ENCODE measurements at places on chromosomes 6 and 20. TPM values are rescaled to one million over a fixed set of nuclear protein-coding genes. Genes with fewer than 3 reads are reported as not detected.

- H3K4me3 ChIP-seq = no peak overlapping the region
- no peaks in the 10 kb centered on the region for H3K36me3 ChIP-seq
- DNase-seq = no peak
- no peak overlapping the region for H3K27ac ChIP-seq
Measured at GRCh38 chr6:113719064-113719463, 138.1 kb upstream of the MARCKS start.

DNA sequence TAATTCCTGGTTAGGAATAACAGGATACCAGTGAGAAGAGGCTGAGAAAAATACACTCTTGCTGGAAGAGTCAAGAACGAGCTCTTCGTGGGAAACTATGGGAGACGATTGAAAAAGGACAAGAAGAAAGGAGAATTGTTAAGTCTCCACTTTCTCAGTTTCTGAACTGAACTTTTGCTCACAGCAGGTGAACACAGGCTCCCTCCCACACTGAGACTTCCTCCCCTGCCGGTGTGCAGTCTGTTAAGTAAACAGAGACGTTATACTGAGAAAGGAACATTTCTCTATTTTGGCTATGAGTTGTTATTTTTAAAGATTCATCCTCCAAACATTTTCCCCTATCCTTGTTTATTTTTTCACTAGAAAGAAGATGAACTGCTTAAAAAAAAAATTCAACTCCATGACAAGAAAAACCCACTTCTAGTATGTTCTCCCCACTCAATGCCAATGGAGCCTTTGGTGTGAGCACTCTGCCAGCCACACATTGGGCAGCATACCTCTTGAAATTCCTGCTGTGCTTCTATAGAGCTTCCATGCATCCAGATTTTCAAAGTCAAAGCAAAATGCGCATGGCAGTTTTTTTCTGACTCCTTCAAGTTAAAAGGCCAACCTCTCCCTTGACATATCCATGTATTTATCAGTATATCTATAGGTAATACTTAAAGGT, 250.5 kb downstream of the ESR1 start:
- H3K4me1 ChIP-seq = no peaks in the 10 kb centered on the region
- H3K27ac ChIP-seq = no peak overlapping the region
- no peaks in the 10 kb centered on the region for H3K27me3 ChIP-seq
- no peak for DNase-seq
- no peaks in the 10 kb centered on the region for H3K36me3 ChIP-seq
- H3K4me3 ChIP-seq = no peak overlapping the region

The SH3BGRL2 gene
- 34.1 TPM for total RNA-seq

The PTPRK gene
- total RNA-seq = 44.8 TPM

- H3K4me1 ChIP-seq = no peaks in the 10 kb centered on the region
- H3K27me3 ChIP-seq = no peaks in the 10 kb centered on the region
- DNase-seq = no peak
- no peak overlapping the region for H3K27ac ChIP-seq
Measured at GRCh38 chr6:149289966-149290365, 27.5 kb upstream of the TAB2 start.

GRCh38 chr20:17262786-17263185, 35.9 kb downstream of the PCSK2 start:
- no peaks in the 10 kb centered on the region for H3K36me3 ChIP-seq
- no peaks in the 10 kb centered on the region for H3K27me3 ChIP-seq
- no peak for DNase-seq

GRCh38 chr6:71446057-71446456, 157.4 kb downstream of the OGFRL1 start:
- no peak overlapping the region for H3K4me3 ChIP-seq
- peaks cover 4% of the 10 kb centered on the region for H3K4me1 ChIP-seq
- H3K27ac ChIP-seq = no peak overlapping the region
- no peaks in the 10 kb centered on the region for H3K36me3 ChIP-seq

- H3K36me3 ChIP-seq = no peaks in the 10 kb centered on the region
- no peak overlapping the region for H3K27ac ChIP-seq
- DNase-seq = no peak
- no peaks in the 10 kb centered on the region for H3K4me1 ChIP-seq
- H3K27me3 ChIP-seq = no peaks in the 10 kb centered on the region
Measured at GRCh38 chr6:81553216-81553615, 199.3 kb downstream of the TENT5A start.

DNA sequence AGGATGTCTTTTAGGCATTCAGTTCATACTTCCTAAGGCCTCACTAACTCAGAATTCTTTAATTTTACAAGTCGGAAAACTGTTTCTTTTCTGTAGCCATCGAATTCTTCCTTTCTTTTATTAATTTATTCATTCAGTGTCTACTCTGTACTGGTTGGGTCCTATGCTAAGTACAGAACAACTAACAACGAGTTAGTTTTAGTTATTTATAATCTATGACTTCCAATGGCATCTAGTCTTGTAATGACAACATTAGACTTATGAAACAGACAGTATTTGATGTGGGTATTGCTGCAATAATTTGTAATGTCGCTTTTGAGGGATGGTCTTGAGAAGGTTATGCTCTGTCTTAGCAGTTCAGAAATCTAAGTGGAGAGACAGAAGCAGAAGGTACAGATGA, 55.3 kb upstream of the TINAG start:
- no peaks in the 10 kb centered on the region for H3K36me3 ChIP-seq
- H3K27ac ChIP-seq = no peak overlapping the region
- no peak overlapping the region for H3K4me3 ChIP-seq

- H3K4me1 ChIP-seq = no peaks in the 10 kb centered on the region
- H3K27ac ChIP-seq = no peak overlapping the region
- H3K4me3 ChIP-seq = no peak overlapping the region
- no peak for DNase-seq
- no peaks in the 10 kb centered on the region for H3K27me3 ChIP-seq
Measured at GRCh38 chr6:48568856-48569255, 457.9 kb upstream of the PTCHD4 start.

The RAMACL gene
- total RNA-seq = 2.8 TPM

DNA sequence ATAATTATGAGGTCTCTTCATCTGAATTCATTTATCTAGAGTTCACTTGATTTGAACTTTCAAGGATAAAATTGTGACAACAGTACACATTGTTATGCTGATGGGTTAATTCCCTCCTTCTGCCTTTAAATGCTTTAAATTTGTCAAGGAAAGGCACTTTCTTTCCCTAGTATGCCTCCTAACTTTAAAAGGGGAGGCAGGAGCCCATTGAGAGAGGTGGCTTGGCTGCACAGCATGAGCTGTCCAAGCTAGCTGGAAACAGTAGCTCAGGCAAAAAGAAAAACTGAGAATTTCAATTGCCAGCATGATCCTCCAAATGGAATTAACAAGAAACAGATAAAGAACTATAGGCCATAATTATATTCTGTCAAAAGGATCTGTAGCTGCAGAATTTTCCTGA, 243.3 kb upstream of the GRIK2 start:
- no peak overlapping the region for H3K4me3 ChIP-seq
- H3K4me1 ChIP-seq = no peaks in the 10 kb centered on the region
- H3K27ac ChIP-seq = no peak overlapping the region
- no peaks in the 10 kb centered on the region for H3K36me3 ChIP-seq

- no peak overlapping the region for H3K4me3 ChIP-seq
- H3K36me3 ChIP-seq = no peaks in the 10 kb centered on the region
- no peak overlapping the region for H3K27ac ChIP-seq
- H3K4me1 ChIP-seq = no peaks in the 10 kb centered on the region
Measured at GRCh38 chr6:104596091-104596490, 263.6 kb downstream of the HACE1 start.

DNA sequence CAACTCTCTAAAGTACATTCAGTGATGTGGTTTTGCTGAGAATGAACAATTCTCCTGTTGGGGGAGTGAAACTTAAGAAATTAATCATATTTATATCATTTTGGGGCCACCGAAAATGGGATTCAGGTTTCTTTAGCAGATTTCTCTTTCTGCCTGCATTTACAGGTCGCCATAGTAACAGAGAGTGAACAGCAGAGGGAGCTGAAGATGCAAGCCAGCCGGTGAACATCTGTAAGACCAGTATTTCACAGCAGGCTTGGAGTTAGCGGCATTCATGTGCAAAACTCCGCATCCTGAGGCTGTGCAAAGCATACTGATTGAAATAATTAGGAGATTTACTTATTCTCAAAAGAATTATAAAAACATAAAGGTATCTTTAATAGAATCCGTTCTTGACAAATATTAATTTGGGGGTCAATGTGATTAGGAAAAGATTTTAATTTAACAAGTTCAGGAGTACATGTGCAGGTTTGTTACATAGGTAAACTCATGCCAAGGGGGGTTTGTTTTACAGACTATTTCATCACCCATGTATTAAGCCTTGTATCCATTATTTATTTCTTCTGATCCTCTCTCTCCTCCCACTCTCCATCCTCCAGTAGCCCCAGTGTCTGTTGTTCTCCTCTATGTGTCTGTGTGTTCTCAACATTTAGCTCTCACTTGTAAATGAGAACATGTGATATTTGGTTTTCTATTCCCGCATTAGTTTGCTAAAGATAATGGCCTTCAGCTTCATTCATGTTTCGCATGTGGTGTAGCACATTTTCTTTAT, 17.8 kb upstream of the HSF2 start:
- no peaks in the 10 kb centered on the region for H3K27me3 ChIP-seq
- DNase-seq = no peak
- H3K4me3 ChIP-seq = no peak overlapping the region
- H3K36me3 ChIP-seq = no peaks in the 10 kb centered on the region
- H3K27ac ChIP-seq = no peak overlapping the region
- H3K4me1 ChIP-seq = peaks cover 6% of the 10 kb centered on the region

The PSMB9 gene
- 16.9 TPM for total RNA-seq

The MATN4 gene
- not detected for total RNA-seq

DNA sequence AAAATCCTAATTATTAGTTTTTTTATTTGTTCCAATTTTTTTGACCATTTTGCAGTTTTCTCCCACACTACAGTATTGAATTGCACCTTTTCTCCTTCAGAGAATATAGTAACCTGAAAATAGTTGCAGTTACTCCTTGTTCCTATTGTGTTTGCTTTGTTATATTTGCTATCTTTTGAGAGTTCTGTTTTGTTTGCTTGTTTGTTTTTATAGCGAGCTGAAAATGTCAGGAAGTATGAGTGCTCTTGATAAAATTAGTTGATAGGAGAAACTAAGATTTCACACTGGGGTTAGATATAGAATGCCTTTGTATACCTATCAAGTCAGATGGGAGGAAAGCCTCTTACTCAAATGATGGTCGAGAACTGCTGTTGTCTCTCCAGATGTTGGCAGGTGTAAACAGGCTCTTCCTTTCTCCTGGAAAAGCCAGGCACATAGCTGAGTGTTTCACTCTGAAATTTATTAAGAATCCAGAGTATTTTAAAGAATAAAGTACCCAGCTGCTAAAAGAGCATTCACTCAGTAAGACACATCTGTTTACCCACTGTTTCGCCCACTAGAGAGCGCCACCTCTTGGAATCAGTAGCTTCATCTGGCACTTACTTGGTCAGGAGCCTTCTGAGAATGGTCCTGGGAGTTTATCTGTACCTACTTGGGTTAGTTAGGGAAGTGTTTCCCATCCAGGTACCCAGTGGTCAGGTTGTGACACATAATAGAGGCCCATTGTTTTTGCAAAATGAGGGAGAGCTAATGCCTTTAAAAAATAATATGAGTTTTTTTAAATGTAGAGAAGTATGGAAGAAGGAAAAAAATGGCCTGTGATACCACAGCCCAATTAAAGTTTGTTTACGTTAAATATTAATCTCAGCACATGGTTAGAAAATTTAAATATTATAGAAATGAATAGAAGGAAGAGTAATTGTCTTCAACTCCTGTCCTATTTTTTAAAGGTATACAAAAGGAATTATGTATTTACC, 11.2 kb downstream of the NT5DC1 start:
- H3K27ac ChIP-seq = no peak overlapping the region
- H3K27me3 ChIP-seq = no peaks in the 10 kb centered on the region
- no peak for DNase-seq
- peaks cover 12% of the 10 kb centered on the region for H3K36me3 ChIP-seq

DNA sequence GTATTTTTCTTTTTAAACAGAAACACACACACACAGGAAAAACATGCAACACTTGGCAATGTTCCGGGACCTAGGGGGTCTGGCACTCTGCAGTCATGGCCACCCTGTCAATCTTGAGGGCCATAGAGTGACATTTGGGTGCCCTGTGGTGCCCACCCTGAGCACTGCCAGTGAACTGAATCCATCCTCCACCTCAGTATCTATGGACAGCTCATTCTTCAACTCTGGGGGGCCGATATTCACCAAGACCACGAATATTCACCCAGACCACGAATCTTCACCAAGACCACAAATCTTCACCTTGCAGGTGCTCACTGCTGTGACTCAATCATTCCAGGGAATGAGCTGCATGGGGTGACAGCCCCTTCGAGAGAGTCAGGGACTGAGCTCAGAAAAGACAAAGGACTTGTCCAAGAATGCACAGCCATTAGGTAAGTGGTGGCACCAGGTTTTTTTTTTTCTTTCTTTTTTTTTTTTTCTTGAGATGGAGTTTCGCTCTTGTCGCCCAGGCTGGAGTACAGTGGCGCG, 19.1 kb downstream of the SNAI1 start:
- no peak for DNase-seq
- no peaks in the 10 kb centered on the region for H3K4me1 ChIP-seq
- no peaks in the 10 kb centered on the region for H3K36me3 ChIP-seq
- H3K4me3 ChIP-seq = no peak overlapping the region

GRCh38 chr6:92593201-92593600, 826.2 kb downstream of the EPHA7 start:
- H3K27me3 ChIP-seq = no peaks in the 10 kb centered on the region
- DNase-seq = no peak
- no peak overlapping the region for H3K27ac ChIP-seq
- no peak overlapping the region for H3K4me3 ChIP-seq

DNA sequence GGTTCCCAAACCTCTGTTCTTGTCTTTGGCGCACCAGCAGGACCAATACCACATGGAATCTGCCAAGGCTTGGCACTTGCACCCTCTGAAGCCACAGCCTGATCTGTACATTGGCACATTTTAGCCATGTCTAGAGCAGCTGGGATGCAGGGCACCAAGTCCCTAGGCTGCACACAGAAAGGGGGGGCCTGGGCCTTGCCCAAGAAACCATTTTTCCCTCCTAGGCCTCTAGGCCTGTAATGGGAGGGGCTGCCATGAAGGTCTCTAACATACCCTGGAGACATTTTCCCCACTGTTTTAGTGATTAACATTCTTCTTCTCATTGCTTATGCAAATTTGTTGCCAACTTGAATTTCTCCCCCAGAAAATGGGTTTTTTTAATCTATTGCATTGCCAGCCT, 5.4 kb upstream of the FAM120B start:
- H3K4me3 ChIP-seq = no peak overlapping the region
- peaks cover 25% of the 10 kb centered on the region for H3K27me3 ChIP-seq
- peaks cover 18% of the 10 kb centered on the region for H3K4me1 ChIP-seq
- no peak for DNase-seq

The CCR6 gene
- total RNA-seq = not detected

DNA sequence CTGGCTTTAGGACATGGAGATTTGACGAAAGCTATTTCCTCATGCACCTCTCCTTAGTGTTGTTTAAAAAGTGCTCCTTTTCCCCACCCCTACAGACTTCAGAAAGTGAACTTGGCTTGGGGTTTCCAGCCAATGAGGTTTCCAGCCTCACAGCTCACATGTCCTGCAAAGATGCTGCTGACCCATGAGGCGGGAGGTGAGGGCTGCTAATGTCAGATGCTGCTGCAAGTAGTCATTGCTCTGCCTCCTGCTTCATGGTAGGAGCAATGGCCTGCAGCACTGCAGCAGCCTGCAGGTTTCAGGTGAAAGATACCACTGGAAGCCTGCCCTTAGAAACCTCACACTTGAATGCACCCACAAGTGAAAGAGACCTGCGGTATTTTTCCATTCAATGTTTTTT, 112.8 kb downstream of the LAMP5 start:
- H3K36me3 ChIP-seq = no peaks in the 10 kb centered on the region
- no peak overlapping the region for H3K27ac ChIP-seq
- H3K27me3 ChIP-seq = no peaks in the 10 kb centered on the region
- H3K4me3 ChIP-seq = no peak overlapping the region

- DNase-seq = no peak
- peaks cover 22% of the 10 kb centered on the region for H3K4me1 ChIP-seq
- H3K27me3 ChIP-seq = no peaks in the 10 kb centered on the region
- H3K4me3 ChIP-seq = no peak overlapping the region
Measured at GRCh38 chr20:32455171-32455900, 97.2 kb downstream of the ASXL1 start.

The SLC22A2 gene
- not detected for total RNA-seq

Data from esophagus muscularis mucosa (tissue), 4 donors.